ENCODE measurements at places on chromosomes 1 and 21. TPM values are rescaled to one million over a fixed set of nuclear protein-coding genes. Genes with fewer than 3 reads are reported as not detected.

- H3K4me3 ChIP-seq = no peak overlapping the region
- H3K27me3 ChIP-seq = no peaks in the 10 kb centered on the region
- DNase-seq = no peak
- no peaks in the 10 kb centered on the region for H3K36me3 ChIP-seq
- peaks cover 3% of the 10 kb centered on the region for H3K4me1 ChIP-seq
Observed at GRCh38 chr1:210441028-210441427, 112.3 kb downstream of the HHAT start.

- H3K27me3 ChIP-seq = no peaks in the 10 kb centered on the region
- H3K4me1 ChIP-seq = peaks cover 28% of the 10 kb centered on the region
- peak overlapping the region; percentile 41 for H3K27ac ChIP-seq
- no peak for DNase-seq
Observed at GRCh38 chr1:23126801-23127200, 41.9 kb downstream of the LUZP1 start.

- no peak for DNase-seq
- H3K27ac ChIP-seq = no peak overlapping the region
- H3K4me1 ChIP-seq = peaks cover 4% of the 10 kb centered on the region
- peaks cover 89% of the 10 kb centered on the region for H3K36me3 ChIP-seq
- H3K27me3 ChIP-seq = no peaks in the 10 kb centered on the region
- H3K4me3 ChIP-seq = no peak overlapping the region
Observed at GRCh38 chr1:117098287-117098890, 23.2 kb downstream of the TRIM45 start.

DNA sequence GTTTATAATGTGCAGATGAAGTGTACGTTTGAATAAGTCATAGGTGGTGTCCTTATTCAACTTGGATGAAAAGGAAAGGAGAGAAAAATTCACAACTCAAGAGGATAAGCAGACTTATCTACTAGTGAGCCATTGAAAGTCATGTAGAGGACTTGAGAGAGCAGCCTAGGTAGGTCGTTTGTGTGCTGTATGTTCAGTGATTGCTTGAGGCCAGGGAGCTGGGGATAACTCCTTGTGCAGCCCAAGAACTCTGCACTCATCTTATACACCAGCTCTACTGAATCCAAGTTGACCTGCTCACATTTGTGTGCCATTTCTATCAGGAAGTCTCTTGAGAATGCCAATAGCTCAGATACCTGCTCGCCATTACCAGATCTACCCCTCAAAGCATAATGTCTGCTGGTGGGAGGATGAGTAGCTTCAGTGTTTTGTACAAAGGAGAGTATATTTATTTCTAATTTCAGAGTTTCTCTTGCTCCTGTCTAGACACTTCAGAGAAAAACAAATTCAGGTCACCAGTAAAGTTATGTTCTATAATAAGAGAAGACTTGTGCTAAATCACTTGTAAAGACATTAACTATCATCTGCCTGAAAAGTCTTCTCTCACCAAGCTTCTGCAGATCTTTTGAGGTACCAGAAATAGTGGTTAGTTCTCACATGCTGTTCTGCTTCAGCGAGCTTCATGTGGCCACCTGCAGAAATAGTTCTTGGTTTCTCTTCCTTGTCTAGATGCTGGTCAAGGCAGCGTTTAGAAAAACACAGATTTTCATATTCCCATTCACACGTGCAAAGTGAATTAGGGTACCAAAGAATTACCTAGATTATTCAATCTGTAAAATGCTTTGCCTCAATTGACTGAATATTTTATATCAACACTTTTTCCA, 10.8 kb downstream of the S1PR1 start:
- H3K27me3 ChIP-seq = no peaks in the 10 kb centered on the region
- H3K4me1 ChIP-seq = no peaks in the 10 kb centered on the region
- no peak overlapping the region for H3K4me3 ChIP-seq
- no peaks in the 10 kb centered on the region for H3K36me3 ChIP-seq

DNA sequence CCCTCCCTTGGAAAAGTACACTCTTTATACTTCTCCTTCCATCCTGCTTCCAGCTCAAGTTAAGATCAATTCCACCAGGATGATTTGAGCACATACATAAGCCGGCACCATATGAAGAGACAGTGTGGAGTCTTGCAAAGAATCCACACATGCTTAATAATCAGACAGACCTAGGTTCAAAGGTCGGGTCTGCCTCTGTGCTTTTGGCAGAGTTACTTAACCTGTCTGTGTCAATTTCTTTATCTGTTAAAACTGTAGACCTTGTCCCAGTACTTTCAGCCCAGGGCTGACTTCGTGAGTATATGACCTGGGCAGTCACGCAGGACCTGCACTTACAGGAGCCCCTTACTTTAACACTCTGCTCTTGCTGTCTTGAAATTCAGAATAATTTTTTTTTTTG, 30.2 kb upstream of the BECN2 start:
- H3K4me1 ChIP-seq = no peaks in the 10 kb centered on the region
- no peak overlapping the region for H3K4me3 ChIP-seq
- no peaks in the 10 kb centered on the region for H3K27me3 ChIP-seq

GRCh38 chr1:201002510-201002909, 21.0 kb downstream of the KIF21B start:
- no peak overlapping the region for H3K27ac ChIP-seq
- H3K4me1 ChIP-seq = no peaks in the 10 kb centered on the region
- no peaks in the 10 kb centered on the region for H3K27me3 ChIP-seq
- DNase-seq = no peak

- 0 out of 2 replicates have a peak within 1 kb of the TSS, but pooled peaks have one; percentile 7 for H3K27ac ChIP-seq
- H3K36me3 ChIP-seq = no peaks in the 10 kb centered on the region
- DNase-seq = peak; percentile 93
- H3K4me3 ChIP-seq = peak within 1 kb of the TSS; percentile 98
- H3K4me1 ChIP-seq = peaks cover 23% of the 10 kb centered on the region
Observed at GRCh38 chr1:44405031-44405797, at the start of gene RNF220. TSS of gene RNF220 (plus strand) at chr1:44405255.

DNA sequence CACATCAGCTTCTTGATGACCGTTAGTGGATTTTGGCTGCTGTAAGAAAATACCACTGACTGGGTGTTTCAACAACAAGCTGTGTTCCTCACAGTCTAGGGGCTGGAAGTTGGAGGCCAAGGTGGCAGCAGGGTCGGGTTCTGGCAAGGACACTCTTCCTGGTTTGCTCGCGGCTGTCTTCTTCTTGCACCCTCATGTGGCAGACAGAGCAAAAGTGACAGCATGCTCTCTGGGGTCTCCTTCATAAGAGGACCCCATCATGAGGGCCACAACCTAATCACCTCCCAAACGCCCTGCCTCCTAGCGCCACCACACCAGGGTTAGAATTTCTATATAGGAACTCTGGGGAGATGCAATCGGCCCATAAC, 18.6 kb upstream of the TSPEAR start:
- no peak overlapping the region for H3K27ac ChIP-seq
- no peaks in the 10 kb centered on the region for H3K4me1 ChIP-seq
- H3K27me3 ChIP-seq = no peaks in the 10 kb centered on the region
- H3K36me3 ChIP-seq = no peaks in the 10 kb centered on the region

GRCh38 chr1:38118976-38119375, 72.4 kb upstream of the POU3F1 start:
- peaks cover 6% of the 10 kb centered on the region for H3K4me1 ChIP-seq
- no peaks in the 10 kb centered on the region for H3K27me3 ChIP-seq
- no peak for DNase-seq
- no peaks in the 10 kb centered on the region for H3K36me3 ChIP-seq
- H3K27ac ChIP-seq = no peak overlapping the region
- no peak overlapping the region for H3K4me3 ChIP-seq

GRCh38 chr1:154406886-154407197, 1.7 kb downstream of the IL6R start:
- no peak for DNase-seq
- H3K27me3 ChIP-seq = peaks cover 42% of the 10 kb centered on the region
- no peak overlapping the region for H3K27ac ChIP-seq
- H3K4me3 ChIP-seq = no peak overlapping the region
- H3K4me1 ChIP-seq = peaks cover 25% of the 10 kb centered on the region
- no peaks in the 10 kb centered on the region for H3K36me3 ChIP-seq

DNA sequence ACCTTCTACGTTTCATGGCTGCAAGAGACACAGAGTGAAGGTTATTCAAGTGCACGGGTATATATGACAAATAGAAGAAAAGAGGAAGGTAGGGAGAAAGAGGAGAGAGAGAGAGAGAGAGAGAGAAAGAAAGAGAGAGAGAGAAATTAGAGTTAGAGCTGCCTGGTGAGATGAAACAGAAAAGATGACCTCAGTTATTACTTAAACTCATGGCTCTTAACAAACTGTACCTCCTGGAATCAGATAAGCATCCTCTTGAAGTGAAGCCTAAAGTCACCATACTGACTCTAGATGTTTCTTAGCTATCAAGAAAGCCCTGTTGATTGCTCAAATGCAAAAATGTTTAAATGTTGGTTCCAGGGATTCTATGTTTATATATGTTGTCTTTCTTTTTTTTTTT, 597.7 kb upstream of the ZP4 start:
- H3K36me3 ChIP-seq = no peaks in the 10 kb centered on the region
- no peak overlapping the region for H3K27ac ChIP-seq
- no peak for DNase-seq
- no peak overlapping the region for H3K4me3 ChIP-seq

DNA sequence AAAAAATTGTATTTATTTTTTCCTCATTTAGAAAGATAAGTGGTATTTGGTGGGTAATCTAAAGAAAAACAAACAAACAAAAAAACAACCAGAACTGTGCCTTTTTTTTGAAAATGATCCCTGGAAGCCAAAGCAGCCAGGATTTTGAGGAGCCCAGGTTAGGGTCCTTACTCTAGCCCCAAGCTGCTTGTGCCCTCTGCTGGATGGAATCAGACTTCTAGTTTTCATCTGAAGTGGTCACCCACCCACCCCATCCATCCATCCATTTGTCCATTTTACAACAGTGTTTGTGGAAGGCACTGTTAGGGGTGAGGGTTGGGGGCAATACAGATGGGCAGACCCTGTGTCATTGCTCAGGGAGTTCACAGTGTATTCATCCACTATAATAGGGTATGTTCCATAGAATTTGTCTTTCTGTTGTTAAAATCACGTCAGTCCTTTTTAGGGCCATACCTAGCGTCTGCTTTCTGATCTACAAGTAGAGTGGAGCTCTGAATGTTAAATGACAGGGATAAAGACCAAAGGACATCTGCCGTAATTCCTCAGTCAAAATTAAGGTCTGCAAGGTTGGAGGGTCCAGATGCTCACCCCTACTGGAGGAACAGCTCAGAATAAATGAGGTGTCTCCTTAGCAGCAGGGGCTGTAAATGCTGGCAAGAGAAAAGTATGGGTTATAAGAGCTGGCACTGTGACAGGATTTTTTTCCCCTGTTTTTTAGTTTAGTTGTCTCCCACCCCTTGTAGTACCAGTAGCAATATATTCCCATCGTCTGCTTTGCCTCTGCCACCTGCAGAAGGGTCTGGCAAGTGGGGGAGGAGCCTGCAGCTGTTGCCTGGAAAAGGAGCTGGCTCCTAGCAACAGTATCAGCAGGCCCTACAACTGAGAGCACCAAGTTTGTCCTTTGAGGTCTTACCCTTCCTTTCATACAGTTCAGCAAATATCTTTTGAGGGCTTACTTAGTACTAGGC, 3.2 kb downstream of the LRRC42 start:
- peaks cover 8% of the 10 kb centered on the region for H3K36me3 ChIP-seq
- peaks cover 43% of the 10 kb centered on the region for H3K4me1 ChIP-seq
- H3K4me3 ChIP-seq = no peak overlapping the region
- H3K27ac ChIP-seq = no peak overlapping the region
- peak; percentile 86 for DNase-seq

GRCh38 chr1:11714831-11715575, 20.9 kb upstream of the AGTRAP start:
- no peak for DNase-seq
- H3K27ac ChIP-seq = no peak overlapping the region
- peaks cover 3% of the 10 kb centered on the region for H3K4me1 ChIP-seq
- no peaks in the 10 kb centered on the region for H3K36me3 ChIP-seq

DNA sequence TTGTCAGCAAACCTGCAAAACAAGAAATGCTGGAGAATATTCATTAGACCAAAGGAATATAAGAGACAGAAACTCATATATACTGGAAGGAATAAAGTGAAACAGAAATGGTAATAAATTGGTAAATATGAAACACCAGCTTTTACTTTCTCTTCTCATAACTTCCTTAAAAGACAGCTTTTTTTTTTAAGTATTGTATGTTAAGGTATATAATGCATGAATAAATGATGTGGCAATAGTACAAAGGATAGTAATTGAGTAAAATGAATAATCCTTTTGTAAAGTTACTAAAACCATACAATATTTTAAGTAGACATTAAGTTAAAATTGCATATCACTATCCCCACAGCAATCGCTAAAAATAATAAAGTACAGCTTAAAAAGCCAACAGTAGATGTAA, 64.8 kb downstream of the TRIM33 start:
- DNase-seq = no peak
- peaks cover 2% of the 10 kb centered on the region for H3K4me1 ChIP-seq
- H3K4me3 ChIP-seq = no peak overlapping the region
- H3K36me3 ChIP-seq = no peaks in the 10 kb centered on the region
- H3K27me3 ChIP-seq = no peaks in the 10 kb centered on the region

GRCh38 chr1:82099170-82099569, 298.4 kb downstream of the ADGRL2 start:
- no peak for DNase-seq
- no peak overlapping the region for H3K27ac ChIP-seq
- no peaks in the 10 kb centered on the region for H3K4me1 ChIP-seq
- no peak overlapping the region for H3K4me3 ChIP-seq
- H3K27me3 ChIP-seq = no peaks in the 10 kb centered on the region
- no peaks in the 10 kb centered on the region for H3K36me3 ChIP-seq

DNA sequence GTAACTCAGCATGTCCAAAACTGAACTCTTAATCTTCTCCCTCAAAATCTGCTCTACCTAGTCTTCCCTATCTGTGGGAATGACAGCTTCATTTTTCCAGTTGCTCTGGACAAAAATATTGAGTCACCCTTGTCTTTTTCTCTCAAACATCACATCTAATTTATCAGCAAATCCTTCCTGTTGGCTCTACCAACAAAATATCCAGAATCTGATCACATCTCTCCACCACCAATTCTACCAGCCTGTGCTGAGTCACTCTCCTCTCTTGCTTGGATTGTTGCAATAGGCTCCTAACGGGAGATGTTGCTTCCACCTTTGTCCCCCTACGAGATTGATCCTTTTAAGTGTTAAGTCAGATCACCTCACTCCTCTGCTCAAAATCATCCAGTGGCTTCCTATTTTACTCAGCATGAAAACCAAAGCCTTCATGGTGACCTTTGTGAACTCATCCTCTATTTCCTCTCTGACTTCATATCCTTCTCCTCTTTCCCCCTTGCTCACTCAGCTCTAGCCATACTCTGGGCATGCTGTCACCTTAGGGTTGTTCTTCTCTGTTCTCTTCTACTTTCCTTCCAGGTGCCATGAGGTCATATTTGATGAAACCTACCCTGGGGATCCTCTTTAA, 21.5 kb upstream of the SMYD2 start:
- no peaks in the 10 kb centered on the region for H3K27me3 ChIP-seq
- no peak overlapping the region for H3K27ac ChIP-seq
- H3K4me3 ChIP-seq = no peak overlapping the region

GRCh38 chr1:89616844-89617627, 15.9 kb upstream of the LRRC8C start:
- H3K4me1 ChIP-seq = peaks cover 5% of the 10 kb centered on the region
- no peak overlapping the region for H3K4me3 ChIP-seq
- no peak overlapping the region for H3K27ac ChIP-seq
- H3K27me3 ChIP-seq = no peaks in the 10 kb centered on the region
- no peaks in the 10 kb centered on the region for H3K36me3 ChIP-seq

- peak overlapping the region; percentile 73 for H3K4me3 ChIP-seq
- no peak for DNase-seq
- no peak overlapping the region for H3K27ac ChIP-seq
Observed at GRCh38 chr21:41425588-41425953, 468 bp upstream of the MX1 start.

The AVPR1B gene
- not detected for total RNA-seq

The PGD gene
- total RNA-seq = 305 TPM

The TFF2 gene
- total RNA-seq = not detected

The PRMT6 gene
- 46.6 TPM for total RNA-seq

The OSCP1 gene
- 0.58 TPM for total RNA-seq

The PTGFR gene
- 0.43 TPM for total RNA-seq
